Stimulated activated CD4-positive, alpha-beta T cell treated with anti-CD3 and anti-CD28 coated beads, Interleukin-1b, Interleukin-23, amount 100 ng/mL, for 24 hours (primary cell): ENCODE measurements at places on chromosomes 2 and 18.

GRCh38 chr18:65808759-65809158, 57.9 kb downstream of the CDH7 start:
- no peak for DNase-seq

GRCh38 chr2:97739893-97740245, 26.5 kb downstream of the ZAP70 start:
- no peak for DNase-seq

GRCh38 chr2:236365258-236366048, 101.2 kb upstream of the ASB18 start:
- DNase-seq, result no peak

DNA sequence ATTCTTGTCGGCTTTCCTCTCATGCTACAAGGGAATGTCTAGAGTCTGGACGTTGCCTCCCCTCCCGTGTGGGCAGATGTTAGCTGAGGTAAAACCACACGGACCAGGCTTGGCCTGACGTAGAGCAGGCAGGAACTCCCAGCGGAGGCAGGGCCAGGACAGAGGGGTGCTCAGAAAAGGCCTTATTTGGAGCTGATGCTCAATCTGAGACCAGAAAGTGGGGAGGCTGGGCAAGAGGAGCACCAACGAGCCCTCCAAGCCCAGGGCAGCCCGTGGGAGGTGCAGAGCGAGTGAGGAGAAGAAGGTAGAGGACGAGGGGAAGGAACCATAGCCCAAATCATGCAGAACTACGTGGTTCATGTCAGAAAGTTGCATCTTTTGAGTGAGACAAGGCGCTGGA, 9.0 kb downstream of the TEX51 start:
- DNase-seq, result no peak

GRCh38 chr18:40437517-40437916, 1517.5 kb upstream of the PIK3C3 start:
- DNase-seq, result no peak

- no peak for DNase-seq
Observed at GRCh38 chr2:125259451-125259850, 1234.4 kb downstream of the CNTNAP5 start.

- no peak for DNase-seq
Observed at GRCh38 chr2:185012643-185013042, 414.3 kb downstream of the ZNF804A start.

GRCh38 chr2:49359721-49360406, 205.5 kb upstream of the FSHR start:
- no peak for DNase-seq

DNA sequence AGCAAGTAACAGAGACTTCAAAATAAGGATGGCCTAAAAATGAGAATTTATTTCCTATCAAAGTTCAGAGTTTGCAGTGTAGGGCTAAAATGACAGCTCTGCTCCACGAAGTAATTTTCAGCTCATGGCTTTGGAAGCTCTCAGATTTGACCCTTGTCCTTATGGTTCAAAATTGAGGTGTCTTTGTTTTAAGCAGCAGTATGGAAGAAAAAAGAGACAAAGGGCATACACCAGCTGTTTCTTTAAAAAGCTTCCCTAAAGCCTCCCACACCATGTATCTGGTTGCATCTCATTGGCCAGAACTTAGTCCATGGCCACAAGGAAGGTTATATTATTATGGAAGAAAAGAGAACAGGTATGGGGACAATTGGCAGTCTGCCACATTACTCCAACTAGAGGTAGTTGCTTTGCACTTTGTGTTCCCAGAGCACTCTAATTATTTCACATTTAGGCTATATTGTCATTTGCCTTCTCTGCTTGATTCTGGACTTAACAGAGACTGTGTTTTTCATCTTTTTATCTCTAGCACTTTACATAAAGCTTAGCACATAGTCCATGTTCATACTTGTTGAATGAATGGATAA, 180.4 kb downstream of the MCFD2 start:
- no peak for DNase-seq

- DNase-seq, result no peak
Observed at GRCh38 chr2:127581516-127582490, 46.3 kb downstream of the MYO7B start.
